Right renal pelvis (tissue), 4 donors: ENCODE measurements at places on chromosomes 3 and 15. TPM values are rescaled to one million over a fixed set of nuclear protein-coding genes. Genes with fewer than 3 reads are reported as not detected.

The FHIT gene
- 27.4 TPM for polyA plus RNA-seq

DNA sequence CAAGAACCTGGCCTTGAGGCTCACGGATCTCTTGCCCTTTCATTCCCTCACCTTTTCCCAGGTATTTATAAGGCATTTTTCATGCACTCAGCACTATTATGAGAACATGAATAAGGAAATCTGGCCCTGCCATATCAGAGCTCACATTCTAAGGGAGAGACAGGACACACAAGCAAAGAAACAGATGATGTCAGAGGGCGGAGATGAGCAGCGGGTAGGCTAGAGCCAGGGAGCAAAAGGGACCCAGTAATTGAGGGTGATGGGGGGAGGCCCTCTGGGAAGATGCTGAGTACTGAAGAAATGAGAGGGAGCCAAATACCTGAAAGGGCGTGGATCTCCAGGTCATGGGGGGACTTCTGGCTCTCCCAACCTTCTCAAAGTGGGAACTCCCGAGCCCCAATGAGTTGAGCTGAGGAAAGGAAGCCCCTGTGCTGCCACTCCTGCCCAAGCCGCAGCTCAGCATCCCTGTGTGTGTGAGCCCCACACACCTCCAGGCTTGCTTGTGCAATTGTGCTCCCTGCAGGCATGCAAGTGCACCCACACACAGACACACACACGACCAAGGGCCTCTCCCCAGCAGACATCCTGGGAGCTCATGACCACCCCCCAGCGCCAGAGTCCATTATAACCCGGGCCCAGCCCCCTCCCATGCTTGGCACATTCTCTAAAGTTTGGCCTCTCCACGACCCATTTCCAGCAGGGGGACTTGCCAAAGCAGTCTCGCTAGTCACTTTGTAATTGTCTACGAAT lies 81.4 kb upstream of the PXYLP1 start:
- DNase-seq, result no peak

- DNase-seq, result no peak
Observed at GRCh38 chr3:49791571-49791970, 5.2 kb upstream of the IP6K1 start.

DNA sequence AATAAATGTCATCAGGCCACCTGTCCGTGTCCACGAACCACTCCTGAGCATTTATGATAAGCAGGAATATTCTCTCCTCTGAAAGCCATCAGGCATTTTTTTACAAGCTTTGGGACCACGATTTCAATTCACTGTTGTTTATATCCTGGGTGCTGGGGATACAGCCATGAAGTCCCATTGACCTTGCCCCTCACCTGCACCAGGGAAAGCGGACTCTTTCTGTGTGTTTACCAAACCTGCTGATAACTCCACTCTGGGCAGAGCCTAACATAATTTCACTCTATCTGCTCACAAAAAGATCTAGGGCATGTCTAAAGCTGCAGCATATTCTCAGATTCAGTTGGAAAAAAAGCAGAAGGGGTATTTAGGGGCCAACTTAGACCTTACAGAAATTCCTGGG lies 4.8 kb downstream of the DNASE1L3 start:
- no peak for DNase-seq

GRCh38 chr3:10449436-10449835 lies 56.0 kb downstream of the ATP2B2 start:
- no peak for DNase-seq

DNA sequence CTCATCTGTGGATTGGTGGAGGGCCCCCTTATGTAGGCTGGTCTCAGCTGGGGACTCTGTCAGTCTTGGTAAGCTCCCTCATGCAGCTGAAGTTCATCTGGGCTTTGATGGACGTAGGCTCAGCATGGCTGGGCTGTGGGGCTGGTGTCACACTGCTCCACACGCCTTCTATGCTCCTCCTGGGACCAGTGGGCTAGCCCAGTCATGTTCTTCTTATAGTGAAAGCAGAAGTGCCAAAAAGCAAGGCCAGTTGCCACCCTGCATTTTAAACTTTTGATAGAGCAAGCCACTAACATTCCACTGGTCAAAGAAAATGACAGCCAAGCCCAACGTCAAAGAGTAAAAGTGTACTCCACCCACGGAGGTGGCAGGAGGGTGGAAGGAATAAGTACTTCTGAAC lies 165.5 kb downstream of the MEX3B start:
- DNase-seq, result no peak

DNA sequence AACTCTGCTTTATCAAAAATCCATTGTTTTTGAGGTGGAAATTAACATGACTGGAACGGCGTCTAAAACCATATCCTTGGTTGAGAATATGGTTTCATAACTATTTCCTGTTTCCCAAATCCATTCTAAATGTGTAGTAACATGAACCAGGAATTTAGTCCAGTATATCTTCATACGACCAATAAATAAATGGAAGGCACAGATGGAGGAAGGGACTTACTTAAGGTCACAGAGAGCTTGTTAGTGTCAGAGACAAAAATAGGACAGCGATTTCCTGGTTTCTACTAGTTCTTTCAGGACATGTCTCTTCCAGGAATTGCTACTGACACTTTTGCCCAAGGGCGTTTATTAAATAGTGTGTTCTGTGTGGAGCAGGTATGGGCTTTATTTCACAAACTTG lies 41.2 kb downstream of the HES1 start:
- no peak for DNase-seq

DNA sequence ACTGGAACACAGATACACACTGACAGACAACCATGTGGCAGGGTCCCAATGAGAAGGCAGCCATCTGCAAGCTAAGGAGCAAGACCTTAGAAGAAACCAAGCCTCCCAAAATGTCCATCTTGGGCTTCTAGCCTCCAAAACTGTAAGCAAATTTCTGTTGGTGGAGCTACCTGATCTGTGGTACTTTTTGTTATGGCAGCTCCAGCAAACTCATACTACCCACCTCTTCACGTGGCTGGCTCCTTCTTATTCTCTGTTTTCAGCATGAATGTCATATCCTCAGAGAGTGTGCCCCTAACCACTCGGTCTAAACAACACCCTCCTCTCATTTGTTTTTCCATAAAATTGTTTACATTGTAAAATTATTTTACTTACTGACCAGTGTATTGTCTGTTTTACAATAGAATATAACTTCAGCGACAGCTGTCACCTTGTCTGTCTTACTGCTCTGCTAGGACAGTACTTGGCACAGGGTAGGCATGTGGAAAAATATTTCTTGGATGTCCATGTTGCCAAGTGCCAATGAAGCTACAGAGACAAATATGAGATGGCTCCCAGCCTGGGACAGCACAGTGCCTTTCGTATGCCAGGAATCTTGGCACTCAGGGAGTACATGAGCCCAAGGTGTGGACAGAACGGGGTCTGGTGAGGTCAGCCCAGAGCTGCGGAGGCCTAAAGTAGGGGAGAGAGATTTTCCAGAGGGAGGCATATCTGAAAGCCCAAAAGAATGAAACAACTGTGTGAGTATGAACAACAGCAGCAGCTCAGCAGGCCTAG lies 17.4 kb upstream of the SLC25A36 start:
- DNase-seq, result no peak

- no peak for DNase-seq
Observed at GRCh38 chr3:145869958-145870357, 291.0 kb downstream of the PLOD2 start.

DNA sequence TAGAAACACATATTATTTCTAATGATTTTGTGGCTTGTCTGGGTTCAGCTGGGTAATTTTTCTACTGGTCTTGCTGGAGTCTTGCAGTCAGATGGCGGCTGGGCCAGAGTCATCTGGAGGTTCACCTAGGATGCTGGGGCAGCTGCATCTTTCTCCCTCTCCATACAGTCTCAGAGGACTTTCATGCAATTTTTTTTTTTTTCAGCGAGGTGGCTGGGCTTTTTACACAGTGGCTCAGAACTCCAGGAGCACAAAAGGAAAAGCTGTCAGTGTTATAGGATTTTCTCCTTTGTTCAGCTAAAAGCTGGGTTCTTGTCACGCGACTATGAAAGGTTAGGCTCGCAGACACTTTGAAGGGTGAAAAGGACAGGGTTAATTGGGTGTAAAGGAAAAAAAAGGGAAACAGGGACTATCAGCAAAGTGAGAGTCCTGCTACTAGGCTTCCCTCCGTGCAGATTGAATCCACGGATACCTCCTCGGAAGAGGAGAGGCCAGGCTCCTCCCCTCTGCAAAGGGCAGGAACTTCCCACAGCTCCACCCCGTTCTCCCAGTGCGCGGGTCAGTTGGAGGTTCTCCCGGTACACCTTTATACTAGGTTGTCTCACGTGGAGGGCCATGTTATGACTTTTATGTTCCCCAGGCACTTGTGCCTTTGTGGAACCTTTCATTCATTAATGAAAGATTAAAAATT lies 44.3 kb downstream of the ADGRG7 start:
- no peak for DNase-seq

GRCh38 chr3:122013448-122013925 lies 8.6 kb downstream of the ILDR1 start:
- no peak for DNase-seq
